KG1 (cell line): ENCODE measurements at places on chromosomes 12 and 14.
A peak's percentile ranks its signal among the peaks of the same experiment; 100 is the strongest.

DNA sequence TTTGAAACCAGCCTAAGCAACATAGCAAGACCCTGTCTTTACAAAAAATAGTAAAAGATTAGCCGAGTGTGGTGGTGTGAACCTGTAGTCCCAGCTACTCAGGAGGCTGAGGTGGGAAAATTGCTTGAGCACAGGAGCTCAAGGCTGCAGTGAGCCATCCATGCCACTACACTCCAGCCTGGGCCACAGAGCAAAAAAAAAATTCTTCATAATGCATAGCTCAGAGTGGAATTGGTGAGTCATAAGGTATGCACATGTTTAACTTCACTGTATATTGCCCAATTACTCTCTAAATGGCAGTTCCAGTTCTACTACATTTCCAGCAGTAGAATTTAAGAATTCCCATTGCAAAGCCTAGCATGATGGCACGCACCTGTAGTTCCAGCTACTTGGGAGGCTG lies 26.8 kb upstream of the CLIP1 start:
- DNase-seq: no peak

DNA sequence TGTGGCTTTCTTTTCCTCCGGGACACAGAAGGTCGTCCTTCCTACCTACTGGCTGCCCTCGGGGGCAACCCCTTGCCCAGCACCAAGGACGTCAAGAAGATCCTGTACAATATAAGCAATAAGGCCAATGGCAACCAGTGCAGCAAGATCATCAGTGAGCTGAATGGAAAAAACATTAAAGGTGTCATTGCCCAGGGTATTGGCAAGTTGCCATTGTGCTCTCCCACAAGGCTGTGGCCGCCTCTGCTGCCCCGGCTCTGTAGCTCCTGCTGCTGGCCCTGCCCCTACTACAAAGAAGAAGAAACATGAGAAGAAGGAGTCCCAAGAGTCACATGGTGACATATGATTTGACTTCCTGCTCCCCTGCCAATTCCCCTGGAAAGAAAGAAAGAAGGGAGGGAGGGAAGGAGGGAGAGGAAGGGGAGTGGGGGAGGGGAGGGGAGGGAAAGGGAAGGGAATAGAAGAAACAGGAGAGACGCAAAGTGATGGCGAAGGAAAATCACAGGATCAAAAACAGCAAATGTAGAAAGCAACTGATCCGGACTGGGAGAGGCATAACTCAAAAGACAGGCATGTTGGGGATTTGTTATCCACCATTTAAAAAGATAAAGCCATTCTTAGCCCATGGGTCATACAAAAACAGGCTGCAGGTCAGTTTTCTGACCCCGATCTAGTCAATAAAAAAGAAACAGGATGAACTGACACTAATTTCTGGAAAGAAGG lies 61.3 kb upstream of the RESF1 start:
- DNase-seq: no peak

- DNase-seq: no peak
These were observed 31.4 kb upstream of the RFX4 start for GRCh38 chr12:106551410-106551809.

DNA sequence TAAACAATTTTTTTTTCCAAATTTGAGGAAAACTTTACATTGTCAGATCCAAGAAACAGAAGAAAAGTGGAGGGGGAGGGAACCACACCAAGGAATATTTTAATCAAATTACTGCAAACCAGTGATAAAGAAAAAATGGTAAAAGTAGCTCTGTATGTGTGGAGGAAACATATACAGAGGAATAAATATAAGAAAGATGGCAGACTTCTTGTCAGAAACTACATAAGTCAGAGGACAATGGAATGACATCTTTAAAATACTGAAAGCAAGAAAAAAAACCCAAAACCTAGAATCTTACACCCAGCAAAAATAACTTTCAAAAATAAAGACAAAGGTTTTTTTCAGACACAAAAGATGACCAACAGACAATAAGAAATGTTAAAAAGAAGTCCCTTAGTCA lies 10.2 kb upstream of the LLPH start:
- DNase-seq: no peak

DNA sequence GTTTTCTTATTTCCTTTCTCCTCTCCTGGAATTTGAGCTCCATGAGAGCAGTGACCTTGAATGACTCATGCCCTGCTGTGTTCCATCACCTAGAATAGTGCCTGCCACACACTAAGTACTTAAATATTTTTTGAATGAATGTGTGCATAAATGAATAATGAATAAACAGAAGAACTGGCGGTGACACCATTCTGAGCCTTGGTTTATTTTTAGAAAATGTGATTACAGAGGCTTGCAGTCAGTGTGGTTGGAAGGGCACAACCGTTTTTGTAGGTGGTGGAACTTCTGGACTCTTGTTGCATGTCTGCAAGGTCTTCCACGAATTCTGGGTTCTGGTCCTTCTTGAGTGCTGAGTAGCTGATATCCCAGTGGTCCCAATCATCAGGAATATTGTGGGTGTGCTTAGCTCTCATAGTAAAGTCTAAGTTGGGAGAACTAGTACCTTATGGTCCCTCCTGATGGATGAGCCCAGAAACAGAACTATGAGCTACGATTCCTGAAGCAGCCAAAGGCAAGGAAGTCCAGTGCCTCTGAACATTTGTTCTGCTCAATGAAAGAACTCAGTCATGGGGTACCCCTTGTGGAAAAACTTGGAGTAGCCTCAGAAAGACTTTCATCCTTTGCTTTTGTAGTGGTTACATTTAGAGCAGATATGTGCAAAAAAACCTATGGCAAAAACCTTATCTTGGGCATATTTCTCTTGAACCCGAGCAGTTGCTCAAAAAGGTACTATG lies 28.8 kb upstream of the BHLHE41 start:
- DNase-seq: no peak

- DNase-seq: no peak
These were observed 3.5 kb downstream of the PTPN21 start for GRCh38 chr14:88551094-88551870.

DNA sequence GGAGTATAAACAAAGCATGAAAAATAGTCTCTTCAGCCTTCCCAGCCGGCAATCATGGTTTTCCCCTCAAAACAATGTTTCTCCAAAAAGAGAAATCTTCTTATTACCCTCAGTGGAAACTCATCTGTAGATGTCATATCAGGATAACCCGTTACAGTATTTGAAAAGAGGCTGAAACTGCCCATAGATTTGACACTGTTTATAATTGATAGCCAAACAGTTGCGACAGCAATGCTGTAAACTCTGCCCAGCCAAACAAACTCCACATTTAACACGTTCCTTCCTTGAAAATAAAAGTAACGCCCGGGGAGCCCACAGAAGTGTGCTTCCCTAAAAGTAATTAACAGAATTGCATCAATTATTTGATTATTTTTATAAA lies 201.3 kb upstream of the FOXN3 start:
- DNase-seq: peak; percentile 48

- DNase-seq: no peak
These were observed 9.3 kb upstream of the GMFB start for GRCh38 chr14:54498095-54498531.

DNA sequence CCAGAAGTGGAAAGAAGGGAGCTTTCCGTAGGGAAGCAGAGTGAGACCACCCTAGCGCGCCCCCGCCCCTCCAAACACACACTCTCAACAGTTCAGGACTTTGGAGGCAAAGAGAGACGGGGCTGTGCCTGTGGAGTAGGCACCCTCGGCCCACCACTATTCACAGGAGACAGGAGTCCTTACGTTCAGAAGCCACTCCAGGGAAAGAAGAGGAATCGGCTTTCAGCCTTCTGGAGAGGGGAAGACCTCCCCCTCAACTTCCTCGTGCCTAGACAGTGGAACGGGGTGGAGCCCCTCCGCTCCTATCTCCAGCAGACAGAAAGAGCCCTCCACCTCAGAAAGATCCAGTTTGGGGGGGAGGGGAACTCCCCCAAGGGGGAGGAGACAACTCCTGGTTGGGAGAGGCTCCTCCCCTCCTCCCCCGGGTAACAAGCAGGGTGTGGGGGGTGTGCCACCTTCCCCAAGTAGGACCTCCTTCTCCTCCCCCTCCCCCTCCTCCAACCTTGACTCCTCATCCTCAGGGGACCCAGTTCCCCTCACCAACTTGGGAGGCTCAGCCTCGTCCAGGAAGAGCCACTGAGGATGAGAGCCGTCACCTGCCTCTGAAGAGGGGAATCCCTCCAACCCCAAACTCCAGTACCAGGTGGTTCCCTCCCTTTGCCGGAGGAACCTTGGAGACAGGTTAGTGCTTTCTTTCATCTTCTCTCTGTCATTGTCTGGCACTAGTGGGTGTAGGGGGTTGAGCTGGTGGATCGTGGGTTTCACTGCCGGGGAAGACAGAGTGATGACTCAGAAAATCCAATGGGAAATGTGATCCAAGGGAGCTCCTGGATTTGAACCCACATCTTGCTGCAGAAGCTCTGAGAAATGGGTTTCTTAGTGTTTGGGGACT lies 883 bp downstream of the FOXJ2 start:
- DNase-seq: no peak

GRCh38 chr12:87846045-87846444 lies 183.2 kb downstream of the C12orf50 start:
- no peak for DNase-seq

DNA sequence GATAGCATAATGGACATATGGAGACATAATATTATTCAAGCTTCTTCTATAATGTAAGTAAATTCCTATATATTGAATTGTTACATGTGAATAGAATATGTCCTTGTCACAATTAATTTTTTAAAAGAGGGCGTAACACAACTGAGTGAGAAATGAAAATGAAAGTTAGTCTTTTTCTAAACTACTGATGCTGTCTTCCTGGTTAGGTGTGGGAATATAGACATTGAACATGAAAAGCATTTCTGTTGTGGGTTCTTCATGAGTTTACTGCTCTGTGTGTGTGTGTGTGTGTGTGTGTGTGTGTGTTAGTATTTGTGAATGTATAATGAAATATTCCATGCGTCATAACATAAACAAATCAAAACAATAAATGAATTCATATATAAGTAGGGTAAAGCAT lies 40.5 kb upstream of the RTL1 start:
- DNase-seq: no peak

DNA sequence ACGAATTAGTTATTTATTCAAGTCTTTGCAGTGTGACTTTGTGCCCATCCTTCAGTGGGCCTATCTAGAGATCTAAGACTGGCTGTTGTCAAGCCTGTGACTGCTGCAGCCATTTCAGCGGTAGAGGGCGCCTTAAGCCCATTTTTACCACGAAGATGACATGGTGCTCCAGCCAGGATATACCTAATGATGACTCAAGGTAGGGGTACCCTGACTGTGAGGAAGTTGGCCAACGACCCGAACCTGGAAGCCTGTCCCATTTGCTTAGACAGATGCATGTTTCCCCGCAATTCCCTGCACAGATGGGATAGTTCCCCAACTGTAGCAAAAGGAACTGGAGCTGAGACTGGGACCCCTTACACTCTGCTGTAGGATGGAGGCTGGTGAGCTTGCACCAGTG lies 41.3 kb downstream of the RAB3IP start:
- no peak for DNase-seq

- no peak for DNase-seq
These were observed 43.3 kb downstream of the ARMH4 start for GRCh38 chr14:58108717-58109116.

DNA sequence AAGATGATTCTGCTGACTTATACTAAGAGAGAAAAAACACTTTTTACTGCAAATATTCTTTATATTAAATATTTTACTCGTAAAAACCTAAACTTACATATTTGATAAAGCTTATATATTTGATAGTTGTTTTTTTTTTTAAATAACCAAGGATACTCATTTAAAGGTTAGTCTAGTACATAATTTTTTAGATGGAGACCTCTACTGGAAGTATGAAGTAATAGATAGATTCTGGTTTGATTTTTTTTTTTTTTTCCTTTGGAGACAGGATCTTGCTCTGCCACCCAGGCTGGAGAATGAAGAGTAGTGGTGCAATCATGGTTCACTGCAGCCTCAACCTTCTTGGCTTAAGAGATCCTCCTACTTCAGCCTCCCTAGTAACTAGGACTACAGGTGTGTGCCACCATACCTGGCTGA lies 16.4 kb downstream of the ARID2 start:
- DNase-seq: no peak

- no peak for DNase-seq
These were observed 26.0 kb downstream of the TMBIM6 start for GRCh38 chr12:49767333-49767732.

DNA sequence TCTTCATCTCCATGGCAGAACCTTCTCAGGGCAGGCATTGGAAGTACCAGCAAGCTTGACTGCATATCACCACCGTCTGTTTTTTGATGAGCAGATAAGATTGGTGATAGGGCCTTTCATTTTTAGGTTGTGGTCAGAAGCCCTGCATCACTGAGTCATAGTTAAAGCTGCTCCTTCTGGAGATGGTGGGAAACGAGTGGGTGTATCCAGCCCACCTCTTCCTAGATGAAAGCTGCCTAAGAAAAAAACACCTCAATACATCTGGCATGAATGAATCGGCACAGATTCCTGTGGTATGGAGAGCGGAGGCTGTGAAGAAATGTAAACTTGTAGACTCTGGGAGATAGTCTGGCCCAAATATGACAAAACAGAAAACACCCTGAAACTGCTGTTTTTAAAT lies 248.7 kb upstream of the EGLN3 start:
- DNase-seq: no peak
